ENCODE measurements at places on chromosomes 1 and 21.

DNA sequence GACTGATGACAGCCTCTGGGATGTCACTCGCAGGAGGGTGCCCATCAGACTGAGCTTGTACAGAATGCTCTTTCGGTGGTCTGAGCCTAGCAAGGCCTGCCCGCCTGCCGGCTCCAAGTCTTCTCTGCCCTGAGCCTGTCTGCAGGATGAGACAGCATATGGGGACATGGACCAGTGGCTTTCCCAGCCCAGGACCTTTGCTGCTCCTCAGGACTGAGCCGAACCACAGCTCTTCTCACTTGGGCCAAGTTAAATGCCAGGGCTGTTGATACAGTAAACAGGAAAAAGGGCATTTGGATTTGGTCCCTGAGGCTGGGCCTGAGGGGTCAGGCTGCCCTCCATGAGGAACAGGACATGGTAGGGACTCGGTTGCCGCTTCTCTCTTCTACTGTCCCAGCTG lies 64.3 kb upstream of the EPS8L3 start:
- no peak for DNase-seq

GRCh38 chr1:179251675-179252074 lies 22.2 kb upstream of the ABL2 start:
- DNase-seq, result peak; percentile 9

GRCh38 chr1:231170875-231171274 lies 9.0 kb downstream of the TRIM67 start:
- DNase-seq, result no peak

DNA sequence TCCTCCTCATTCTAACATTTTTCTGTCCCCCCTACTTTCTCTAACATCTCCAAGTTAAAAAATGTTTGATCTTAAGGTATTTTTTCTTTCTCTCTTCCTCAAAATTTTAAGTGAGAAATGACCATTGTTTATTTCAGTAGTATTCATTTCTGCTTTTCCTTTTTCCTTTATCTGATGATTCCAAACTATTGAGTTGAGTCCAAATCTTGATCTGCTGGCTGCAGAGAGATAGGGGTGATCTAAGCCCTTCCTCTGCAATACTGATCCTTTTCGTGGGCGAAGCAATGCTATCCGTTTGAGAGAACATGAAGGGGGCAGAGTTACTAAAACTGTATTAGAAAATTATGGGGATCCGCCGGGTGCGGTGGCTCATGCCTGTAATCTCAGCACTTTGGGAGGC lies 516 bp upstream of the NMNAT2 start:
- DNase-seq, result no peak

- no peak for DNase-seq
Observed at GRCh38 chr1:46802901-46803574, 4.2 kb downstream of the CYP4B1 start.

- DNase-seq, result peak; percentile 54
Observed at GRCh38 chr1:235513495-235514366, 9.5 kb upstream of the B3GALNT2 start.

Measured in central memory CD4-positive, alpha-beta T cell (primary cell).